ENCODE measurements at places on chromosomes 4 and X.

GRCh38 chr4:118879409-118879808 lies 9.2 kb upstream of the SYNPO2 start:
- no peak for DNase-seq

DNA sequence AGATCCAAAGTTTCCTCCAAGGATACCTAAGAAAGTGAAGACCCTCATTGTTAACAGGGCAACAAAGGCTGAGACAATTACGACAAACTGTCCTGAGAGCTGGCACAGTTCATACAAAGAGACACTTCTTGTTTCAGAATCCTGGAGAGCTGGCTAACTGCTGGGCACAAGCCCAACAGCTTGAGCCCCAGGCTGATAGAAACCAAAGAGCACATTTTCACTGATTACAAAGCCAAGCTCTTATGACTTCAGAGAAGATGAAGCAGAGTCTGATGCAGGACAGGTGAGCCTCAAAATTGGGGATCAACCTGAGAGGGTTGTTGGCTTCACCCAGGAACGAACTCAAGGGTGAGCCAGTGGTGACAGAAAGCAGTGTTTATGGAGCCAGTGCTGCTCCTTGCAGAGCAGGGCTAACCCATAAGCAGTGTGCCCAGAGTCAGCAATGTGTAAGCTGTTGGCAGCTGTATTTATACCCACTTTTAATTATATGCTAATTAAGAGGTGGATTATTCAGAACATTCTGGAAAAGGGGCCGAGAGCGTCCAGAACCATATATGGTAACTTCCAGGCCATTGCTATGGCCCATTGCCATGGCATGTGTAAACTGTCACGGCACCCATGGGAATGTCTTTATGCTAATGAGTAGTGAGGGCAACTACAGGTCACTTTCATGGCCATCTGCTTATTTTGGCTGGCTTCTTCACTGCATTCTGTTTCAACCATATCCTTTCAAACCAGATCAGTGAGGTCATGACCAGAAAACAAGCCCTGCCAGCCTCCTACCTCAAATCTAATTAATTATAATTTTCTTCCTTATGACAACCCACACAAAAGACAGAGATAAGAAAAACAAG lies 183.7 kb downstream of the EVC2 start:
- DNase-seq, result no peak

DNA sequence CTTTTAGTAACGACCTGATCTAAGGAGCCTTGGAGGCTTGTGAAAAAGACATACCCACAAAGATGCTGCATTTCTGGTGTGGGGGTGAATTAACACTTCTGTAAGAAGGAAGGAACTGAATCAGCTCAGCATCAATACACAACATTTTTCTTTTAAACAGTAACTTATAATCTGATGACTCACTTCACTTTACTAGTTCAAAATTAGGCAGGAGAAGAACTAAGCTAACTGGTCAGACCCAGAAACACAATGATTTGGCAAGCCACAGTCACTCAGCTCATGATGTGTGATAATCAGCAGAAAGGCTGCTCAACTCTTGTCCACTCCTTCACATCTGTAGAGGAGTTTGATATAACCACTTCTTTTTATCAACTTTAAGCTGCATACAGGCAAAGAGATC lies 4.6 kb downstream of the MMAA start:
- DNase-seq, result no peak

- DNase-seq, result no peak
Measured at GRCh38 chrX:118100091-118100490, 16.5 kb downstream of the KLHL13 start.

DNA sequence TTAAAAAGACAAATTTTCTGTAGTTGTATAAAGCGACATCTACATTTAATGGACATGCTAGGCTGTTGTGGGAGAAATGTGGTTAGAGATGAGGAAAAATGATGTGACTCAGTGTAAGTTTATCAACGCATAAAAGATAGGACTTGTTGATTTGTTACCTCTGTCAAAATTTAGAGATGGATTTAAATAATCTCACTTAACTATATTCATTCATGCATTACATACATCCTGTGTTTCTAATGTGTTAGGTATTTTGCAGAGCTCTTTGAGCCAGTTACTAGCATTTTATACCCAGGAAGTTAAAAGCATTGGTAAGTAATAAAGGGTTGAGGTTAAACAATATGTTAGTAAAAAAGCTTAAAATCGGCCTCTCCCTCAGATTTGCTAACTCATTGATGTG lies 34.3 kb downstream of the METAP1 start:
- no peak for DNase-seq

DNA sequence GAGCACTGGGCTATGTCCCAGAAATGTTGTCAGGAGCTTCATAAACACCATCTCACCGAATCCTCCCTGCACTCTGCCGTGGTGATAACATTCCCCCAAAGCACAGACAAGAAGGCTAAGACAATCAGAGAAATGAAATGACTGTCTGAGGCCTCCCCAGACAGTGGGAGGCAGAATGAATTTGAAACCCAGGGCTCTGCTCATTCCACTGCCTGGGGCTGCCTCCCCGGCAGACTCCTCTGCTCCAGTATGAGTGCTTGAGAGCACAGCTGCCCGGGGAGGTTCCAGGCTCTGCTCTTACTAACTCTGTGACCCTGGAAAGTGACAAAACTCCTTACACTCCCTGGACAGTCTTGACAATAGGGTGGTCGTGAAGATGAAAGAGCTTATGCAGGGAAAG lies 9.7 kb downstream of the FGFBP1 start:
- no peak for DNase-seq

DNA sequence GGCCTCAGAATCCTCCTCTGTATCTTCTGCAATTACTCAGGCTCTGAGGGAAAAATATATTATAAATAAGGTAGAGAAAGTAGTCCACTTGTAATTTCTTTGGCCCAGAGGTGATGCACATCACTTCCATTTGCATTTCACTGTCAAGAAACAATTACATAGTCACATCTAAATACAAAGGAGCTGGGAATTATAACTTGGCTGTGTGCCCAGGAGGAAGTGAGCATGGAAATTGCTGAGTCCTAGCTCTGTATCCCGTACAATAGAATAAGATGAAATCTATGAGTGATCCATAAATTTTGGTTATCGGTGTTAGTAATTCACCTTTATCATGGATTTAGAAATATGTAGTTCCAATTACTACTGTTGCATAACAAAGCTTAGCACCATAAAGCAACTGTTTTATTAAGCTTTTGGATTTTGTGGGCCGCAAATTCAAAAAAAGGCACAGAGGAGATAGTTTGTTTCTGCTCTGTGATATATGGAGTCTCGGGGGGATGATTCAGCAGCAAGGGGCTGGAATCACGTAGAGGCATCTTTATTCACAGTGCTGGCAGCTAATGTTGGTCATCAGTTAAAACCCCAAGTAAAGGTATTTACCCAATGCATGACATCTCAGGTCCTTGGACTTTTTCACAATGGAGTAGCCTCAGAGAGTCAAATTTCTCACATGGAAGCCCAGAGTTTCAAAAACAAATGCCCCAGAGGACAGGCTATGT lies 241.4 kb upstream of the GALNT7 start:
- no peak for DNase-seq

GRCh38 chrX:38862100-38862499 lies 60.8 kb downstream of the MID1IP1 start:
- no peak for DNase-seq

DNA sequence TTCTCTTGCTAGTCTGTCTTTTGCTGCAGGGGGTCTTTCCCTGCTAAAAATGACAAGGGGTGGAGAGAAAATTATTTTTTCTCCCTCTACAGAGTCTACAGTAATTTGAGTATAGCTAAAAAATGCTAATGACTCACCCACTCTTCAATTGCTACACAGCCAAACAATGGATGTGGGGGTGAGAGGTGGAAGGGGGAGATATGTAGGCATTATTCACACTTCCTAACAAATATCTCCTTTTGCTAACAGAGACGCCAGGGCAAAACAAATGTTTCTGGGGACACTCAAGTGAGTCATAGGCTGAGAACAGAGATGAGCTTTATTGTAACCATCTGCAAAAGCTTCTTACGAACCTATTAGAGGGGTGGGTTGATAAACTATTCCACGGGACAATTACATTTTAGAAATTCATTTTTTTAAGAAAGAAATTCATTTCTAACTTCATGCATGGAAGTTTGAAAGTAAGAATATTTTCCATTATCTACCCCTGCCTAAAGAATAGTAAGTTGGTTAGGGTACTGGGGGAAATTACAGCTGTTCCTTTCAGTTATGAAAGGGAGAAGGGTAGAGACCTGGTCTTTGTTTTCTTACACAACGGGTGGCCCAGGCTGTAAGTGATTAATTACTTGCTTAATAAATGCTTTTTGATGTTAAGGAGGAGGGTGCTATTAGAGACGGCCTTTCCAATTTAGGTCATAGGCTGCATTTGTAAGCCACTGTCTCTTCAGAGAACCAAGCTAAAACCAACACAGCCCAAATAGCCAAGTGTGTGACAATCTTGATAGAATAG lies 12.8 kb downstream of the SCD5 start:
- DNase-seq, result no peak

DNA sequence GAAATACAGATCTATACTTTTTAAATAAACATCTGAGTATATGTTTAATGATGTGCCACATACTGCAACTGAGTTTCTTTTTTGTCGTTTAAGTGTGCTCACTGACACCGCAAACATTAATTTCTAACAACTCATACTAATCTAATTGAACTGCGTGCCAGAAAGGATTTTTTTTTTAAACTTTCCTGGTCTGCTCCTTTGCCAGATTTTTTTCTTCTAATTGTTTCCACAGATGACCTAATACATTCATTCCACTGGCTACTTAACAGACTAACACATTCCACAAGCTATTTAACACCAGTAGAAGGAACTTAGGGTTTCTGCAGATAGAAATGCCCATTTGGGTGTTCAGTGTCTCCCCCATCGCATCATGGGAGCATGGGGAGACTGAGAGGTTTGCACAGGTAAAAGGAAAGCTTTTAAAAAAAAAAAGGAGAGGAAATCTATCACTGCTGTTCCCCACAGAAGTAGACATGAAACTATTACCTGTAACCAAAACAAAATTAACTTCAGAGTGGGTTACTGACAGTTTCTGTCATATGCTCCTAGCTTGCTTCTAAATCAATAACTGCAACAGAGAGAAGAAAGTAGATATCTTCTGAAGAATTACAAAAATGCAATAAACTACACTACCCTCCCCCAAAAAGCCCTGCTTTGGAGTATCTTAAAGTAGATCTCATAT lies 31.6 kb downstream of the SH3KBP1 start:
- no peak for DNase-seq

DNA sequence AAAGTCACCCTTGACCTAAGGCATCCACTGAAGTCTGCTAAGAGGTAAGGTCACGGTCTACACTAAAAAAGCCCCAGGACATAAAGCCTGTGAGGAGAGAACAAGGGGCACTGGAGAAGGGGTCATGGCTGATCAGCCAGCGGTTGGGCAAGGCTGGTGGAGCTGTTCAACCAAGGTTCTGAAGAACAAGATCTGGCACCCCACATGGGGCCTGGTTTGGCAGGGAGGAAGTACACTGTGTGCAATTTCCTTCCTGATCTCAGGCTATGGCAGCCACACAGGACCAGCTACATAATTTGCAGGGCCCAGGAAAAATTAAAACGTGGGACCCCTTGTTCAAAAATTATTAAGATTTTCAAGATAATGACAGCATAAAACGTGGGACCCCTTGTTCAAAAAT lies 14.1 kb upstream of the BRS3 start:
- no peak for DNase-seq

GRCh38 chrX:23898412-23898959 lies 9.3 kb downstream of the APOO start:
- no peak for DNase-seq

DNA sequence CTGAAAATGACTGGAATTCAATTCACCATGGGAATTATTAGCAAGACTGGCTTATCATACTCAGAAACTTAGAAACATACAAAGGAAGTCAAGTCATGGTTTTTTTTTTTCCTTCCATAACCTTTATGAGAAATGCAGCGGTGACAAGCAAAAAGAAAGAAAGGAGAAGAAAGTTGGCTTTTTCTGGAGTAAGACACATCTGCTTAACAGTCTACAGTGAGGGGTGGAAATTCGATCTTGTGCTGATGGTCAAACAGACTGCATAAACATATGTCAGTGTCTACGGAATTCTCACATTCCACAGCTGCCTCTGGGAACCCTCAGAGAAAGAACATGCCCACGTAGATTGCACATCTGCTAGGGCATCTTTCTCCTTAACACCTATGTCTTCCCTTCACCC lies 54.6 kb downstream of the PROM1 start:
- DNase-seq, result no peak

DNA sequence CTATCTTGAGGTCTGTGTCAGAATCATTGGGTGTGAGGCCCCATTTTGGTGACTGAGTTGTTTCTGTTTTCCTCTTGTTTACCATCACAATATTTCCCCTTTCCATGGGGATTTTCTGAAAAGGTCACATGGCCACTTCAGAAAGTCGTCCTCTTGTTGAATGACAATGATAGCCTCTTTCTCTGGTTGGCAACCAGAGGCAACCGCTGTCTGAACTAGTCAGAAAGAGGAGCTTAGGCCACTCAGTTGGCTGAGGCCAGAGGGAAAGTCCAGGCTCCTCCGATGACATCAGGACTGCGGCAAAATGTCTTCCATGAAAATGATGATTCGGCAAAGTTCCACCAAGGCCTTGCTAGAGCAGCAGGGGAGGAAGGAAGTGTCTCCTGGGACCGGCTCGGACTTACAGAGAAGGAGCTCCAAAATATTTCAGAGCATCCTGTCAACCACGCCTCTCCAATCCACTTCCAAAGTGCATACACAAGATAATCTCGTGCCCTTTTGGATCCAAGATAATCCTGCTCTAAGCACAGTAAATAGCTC lies 19.1 kb upstream of the RBM47 start:
- no peak for DNase-seq

DNA sequence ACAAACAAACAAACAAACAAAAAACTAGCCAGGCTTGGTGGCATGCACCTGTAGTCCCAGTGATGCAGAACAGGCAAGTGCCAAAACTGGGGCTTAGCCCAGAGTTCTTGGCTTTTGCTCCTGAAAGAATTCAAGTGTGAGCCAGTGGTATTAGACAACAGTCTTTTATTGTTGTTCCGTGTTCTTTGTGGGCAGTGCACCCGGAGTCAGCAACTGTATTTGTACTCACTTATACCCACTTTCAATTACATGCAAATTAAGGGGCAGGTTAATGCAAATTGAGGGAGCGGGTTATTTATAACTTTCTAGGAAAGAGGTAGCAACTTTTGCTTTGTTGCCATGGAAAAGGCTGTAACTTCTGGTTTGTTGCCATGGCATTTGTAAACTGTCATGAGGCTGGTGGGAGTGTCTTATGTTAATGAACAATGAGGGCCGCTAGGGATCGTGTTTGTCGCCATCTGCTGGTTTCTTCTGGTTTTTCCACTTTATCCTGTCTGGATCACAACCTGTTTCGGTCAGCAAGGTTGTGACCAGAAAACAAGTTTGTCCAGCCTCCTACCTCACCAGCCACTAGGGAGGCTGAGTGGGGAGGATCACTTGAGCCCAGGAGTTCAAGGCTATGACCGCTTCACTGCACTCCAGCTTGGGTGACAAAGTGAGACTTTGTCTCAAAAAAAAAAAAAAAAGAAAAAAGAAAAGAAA lies 88.8 kb upstream of the ESX1 start:
- DNase-seq, result peak; percentile 2

DNA sequence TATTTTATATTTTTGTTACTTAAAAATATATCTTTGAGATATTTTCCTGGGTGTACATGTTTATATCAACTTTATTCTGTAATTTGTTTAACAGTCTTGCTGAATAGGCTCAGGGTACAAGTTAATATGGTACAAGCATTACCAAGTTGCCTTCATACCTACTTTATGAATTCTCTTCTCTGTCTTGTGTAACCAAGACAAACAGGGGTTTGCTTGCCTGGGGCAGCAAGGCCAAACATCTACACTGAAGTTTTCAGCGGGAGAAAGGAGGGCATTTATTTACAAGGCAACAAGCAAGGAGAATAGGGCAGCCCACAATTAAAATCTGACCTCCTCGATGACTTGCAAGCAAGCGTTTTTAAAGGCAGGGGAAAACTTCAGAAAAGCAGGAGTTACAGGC lies 24.2 kb downstream of the PPP4R3C start:
- DNase-seq, result no peak
